Stimulated activated naive CD4-positive, alpha-beta T cell treated with Interleukin-2 at 50 U/mL for 16 hours (primary cell): ENCODE measurements at places on chromosomes 11 and 22.

GRCh38 chr11:63246045-63246444 lies 2.6 kb upstream of the SLC22A25 start:
- DNase-seq: no peak

- DNase-seq: no peak
Measured at GRCh38 chr11:104564921-104565582, 333.2 kb downstream of the CASP12 start.

GRCh38 chr11:55942785-55943392 lies 6.7 kb upstream of the OR5I1 start:
- no peak for DNase-seq

GRCh38 chr11:126512741-126513715 lies 157.5 kb downstream of the ST3GAL4 start:
- no peak for DNase-seq

- no peak for DNase-seq
Measured at GRCh38 chr11:118226296-118226695, 1.5 kb upstream of the JAML start.

- no peak for DNase-seq
Measured at GRCh38 chr22:29225422-29226090, 19.9 kb downstream of the EMID1 start.

DNA sequence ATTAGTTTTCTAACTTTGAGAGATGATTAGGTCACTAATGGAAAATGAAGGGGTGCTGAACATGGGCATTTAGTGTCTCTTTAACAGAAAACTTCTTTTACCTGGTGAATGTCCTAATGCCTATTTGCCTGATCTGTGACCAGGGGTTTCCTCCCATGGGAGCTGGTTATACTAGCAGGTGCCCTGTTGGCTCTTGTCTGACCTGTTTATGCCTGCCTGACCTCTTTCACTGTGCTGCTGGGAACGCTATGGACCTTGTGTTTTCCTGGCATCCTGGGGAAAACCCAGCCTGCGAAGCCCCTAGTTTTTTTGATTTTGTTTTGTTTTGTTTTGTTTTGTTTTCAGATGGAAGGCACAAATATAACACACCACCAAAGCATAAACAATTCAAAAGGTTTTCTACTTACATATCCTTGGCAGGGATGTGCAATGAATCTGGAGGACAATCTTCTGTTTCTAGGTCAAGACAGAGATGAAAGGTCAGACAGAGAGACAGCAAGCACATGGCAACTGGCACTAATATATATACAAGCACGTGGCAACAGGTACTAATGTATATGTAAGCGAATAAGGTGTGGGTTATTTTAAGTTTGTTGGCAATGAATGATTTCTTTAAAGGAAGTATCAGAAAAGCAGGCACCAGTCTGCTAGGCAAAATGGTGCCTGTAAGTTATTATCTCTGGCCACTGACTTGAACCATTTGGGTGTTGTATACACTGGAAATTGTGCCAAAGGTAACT lies 390.2 kb downstream of the LUZP2 start:
- DNase-seq: no peak

DNA sequence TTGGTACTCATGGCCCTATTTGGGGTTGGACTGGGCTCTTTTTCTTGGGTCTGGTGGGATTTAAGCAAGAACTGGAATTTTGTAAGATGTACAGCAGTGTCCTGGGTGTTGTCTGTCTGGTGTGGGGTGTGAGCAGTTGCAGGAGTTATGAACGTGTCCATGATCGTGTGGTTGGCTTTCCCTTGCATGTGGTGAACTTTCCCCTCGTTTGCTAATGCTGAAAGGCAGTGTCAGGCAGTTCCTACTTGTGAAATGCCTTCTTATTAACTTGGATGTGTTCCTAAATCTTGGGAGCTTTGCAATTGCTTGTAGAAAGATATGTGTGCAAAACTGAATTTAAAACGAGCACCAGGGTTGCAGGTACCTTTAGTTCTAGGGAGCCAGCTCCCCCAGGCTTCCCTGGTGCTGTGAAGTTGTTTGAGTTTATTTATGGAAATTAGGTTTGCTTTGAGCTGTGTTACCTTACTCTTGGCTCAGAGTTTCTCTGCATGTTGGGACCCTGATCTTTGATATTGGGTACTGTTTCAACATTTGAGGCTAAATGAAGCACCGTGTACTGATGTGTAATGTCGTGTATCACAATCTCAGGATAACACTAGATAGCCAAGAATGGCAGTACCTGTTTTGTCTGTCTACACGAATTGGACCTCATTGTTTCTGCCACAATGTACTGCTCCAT lies 35.8 kb upstream of the HSD17B12 start:
- DNase-seq: no peak

DNA sequence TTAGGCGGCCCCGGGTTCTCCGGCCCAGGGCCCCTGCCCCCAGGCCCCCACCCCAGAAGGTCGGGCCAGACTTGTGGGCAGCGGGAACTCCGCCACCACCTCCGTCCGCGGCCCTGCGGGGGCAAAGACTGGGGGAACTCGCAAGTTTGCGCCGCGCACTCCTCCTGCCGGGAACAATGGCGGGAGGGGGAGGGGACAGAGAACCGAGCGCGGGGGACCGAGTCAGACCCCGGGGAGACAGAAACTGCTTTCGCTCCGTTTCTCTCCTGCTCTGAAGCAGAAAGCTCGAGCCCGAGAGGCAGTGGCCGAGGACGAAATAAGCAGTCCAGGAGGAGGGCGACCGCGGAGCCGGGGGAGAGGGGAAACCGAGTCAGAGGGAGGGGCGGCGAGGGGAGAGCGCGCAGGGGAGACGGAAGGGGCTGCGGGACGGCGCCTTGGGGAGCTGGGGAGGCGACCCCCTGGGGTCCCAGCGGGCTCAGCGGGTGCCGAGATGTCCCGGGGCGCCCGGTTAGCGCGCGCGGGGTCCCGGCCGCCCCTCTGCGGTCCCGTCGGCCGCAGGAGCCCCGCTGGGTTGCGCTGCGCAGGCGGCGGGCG lies 555 bp downstream of the TP53I11 start:
- DNase-seq: peak; percentile 22

DNA sequence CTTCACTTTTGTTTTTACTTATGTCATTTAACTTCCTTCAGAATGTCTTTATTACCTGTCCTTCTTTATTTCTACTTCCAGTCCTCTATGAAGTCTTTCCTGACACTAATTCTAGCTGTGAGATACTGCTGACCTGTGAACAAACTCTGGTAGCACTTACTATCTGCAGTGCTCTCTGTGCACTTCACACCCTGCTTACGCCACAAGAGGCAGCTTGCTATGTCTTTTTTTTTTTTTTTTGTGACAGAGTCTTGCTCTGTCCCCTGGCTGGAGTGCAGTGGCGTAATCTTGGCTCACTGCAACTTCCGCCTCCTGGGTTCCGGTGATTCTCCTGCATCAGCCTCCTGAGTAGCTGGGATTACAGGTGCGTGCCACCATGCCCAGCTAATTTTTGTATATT lies 10.7 kb downstream of the STIM1 start:
- no peak for DNase-seq

GRCh38 chr22:23556026-23556620 lies 24.0 kb downstream of the IGLL1 start:
- DNase-seq: no peak

DNA sequence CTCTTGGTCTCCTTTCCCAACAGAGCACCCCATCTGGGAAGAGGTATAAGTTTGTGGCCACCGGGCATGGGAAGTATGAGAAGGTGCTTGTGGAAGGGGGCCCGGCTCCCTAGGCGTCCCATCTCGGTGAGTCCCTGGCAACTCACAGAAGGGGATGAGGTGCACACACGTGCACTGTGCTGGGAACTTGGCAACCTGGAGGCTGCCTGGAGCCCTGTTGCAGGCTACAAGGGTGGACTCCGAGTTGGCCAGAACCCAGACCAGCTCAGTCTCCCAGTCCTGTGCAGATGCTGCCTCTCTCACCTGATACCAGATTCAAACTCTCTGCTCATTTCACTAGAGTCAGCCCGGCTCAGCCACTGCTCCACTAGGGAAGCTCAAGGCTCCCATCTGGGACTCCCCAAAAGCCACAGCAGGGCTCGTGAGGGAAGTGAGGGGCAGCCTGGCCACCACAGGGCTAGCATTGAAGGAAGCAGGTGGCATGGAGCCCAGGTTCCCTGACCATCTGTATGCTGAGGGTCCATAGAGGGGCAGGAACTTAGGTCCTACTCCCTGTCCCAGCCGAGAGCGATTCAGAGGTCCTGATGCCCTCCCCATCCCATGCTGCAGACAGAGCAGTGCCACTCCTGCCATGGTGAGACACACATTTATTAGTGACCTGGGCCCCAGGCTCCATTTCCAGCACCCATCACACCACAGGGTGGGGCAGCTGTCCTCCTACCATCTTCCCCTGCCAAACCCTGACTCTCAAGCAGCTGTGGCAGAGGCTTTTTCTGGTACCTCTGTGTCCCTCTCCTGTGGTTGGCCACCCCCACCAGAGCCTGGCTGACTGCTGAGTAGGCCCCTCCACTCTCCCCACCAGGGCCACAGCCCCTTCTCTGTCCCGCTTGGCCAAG lies 4.0 kb downstream of the PRR33 start:
- no peak for DNase-seq

- DNase-seq: no peak
Measured at GRCh38 chr11:15361316-15361715, 246.6 kb downstream of the INSC start.

GRCh38 chr11:23494981-23495380 lies 634.7 kb upstream of the CCDC179 start:
- DNase-seq: no peak

- DNase-seq: no peak
Measured at GRCh38 chr11:92464822-92465221, 240.2 kb downstream of the FAT3 start.

DNA sequence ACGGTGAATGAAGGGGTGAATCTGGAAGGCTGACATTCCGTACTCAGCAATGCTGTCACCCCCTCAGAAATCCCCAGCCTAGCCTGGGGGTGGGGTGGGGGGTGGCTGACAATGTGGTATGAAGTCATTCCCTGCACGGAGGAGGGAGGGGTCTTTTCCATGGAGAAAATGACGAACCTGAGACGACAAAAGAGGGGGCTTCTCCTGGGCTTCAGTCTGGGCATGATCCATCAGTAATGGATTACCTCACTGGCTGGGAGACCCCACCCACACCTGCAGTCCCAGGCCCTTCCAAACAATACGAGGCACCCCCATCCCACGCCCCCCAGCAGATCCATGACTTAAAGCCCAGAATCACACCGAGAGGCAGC lies 1.0 kb downstream of the KIAA0930 start:
- DNase-seq: no peak

DNA sequence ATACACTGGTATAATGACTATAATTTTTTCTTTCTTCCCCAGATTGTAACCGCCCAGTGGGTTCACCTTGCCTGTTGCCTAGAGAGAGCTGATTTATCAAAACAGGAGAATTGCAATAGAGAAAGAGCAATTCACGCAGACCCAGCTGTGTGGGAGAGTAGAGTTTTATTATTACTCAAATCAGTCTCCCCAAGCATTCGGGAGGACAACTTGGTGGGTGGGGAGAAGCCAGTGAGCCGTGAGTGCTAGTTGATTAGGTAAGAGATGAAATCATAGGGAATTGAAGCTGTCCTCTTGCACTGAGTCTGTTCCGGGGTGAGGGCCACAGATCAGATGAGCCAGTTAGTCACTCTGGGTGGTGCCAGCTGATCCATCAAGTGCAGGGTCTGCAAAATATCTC lies 73.2 kb downstream of the SLC35F2 start:
- DNase-seq: peak; percentile 55

DNA sequence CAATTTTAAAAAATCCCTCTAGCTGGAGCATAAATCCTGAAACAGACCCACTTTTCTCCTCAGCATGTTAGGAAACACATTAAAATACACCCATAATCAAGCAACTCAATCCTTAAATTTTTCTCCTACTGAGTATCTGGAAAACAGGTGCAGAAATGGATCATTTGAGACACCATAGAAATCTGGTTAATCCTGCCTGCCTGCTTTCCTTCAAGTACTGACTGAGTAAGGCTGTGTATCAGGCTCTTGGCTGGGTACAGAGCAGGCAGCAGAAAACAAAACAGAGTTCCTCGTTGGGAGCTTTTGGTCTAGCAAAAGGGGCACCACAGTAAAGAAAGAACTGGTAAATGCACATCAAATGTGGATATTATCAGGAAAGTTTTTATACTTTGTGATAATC lies 1.9 kb downstream of the KCNQ1OT1 start:
- no peak for DNase-seq

GRCh38 chr11:113378692-113379091 lies 8.9 kb upstream of the ANKK1 start:
- DNase-seq: no peak

DNA sequence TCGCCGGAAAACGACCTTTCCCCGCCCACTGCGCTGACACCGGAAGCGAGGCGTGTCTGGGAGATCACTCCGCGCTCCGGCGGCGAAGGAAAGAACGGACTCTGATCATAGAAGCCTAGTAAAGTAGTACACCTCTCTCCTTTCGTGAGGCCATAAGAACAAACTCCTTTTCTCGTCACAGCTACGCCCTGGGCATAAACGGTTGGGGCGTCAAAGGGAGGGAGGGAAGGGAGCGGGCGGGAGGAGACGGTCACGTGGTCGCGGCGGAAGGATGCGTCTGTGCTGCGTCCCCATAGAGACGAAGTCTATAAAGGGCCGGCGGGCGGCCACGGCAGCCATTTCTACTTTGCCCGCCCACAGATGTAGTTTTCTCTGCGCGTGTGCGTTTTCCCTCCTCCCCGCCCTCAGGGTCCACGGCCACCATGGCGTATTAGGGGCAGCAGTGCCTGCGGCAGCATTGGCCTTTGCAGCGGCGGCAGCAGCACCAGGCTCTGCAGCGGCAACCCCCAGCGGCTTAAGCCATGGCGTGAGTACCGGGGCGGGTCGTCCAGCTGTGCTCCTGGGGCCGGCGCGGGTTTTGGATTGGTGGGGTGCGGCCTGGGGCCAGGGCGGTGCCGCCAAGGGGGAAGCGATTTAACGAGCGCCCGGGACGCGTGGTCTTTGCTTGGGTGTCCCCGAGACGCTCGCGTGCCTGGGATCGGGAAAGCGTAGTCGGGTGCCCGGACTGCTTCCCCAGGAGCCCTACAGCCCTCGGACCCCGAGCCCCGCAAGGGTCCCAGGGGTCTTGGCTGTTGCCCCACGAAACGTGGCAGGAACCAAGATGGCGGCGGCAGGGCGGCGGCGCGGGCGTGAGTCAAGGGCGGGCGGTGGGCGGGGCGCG lies at the start of gene ATF4:
ATF4 (plus strand) TSS at position 337 of the 880 bp plus-strand sequence. CDS start 884 bp downstream, outside the sequence.
- peak; percentile 92 for DNase-seq

- no peak for DNase-seq
Measured at GRCh38 chr11:83847467-83848034, 561.4 kb upstream of the CCDC90B start.

- DNase-seq: no peak
Measured at GRCh38 chr22:20033045-20033706, 12.3 kb downstream of the TANGO2 start.

DNA sequence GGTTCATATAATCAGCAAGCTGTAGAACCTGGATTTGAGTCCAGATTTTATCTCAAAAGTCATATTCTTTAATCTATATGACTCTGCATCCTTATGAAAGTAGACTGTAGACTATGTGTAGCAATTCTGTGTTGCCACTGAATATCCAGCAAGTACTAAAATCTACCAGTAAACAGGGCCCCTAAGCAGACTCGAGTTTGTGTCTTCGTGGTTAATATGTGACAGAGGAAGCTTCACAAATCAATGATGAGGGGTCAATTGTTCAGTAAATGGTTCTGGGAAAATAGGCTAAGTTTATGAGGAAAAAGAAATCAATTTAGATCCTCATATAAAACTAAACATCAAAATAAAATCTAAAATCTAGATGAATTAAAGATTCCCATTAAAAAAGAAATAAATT lies 648.5 kb upstream of the KIRREL3 start:
- no peak for DNase-seq
